Activated CD4-positive, alpha-beta T cell treated with anti-CD3 and anti-CD28 coated beads, Interleukin-2, amount 10 ng/mL, durations not matched to agents 7 days and 5 days (primary cell): ENCODE measurements at places on chromosomes 12 and 14.

DNA sequence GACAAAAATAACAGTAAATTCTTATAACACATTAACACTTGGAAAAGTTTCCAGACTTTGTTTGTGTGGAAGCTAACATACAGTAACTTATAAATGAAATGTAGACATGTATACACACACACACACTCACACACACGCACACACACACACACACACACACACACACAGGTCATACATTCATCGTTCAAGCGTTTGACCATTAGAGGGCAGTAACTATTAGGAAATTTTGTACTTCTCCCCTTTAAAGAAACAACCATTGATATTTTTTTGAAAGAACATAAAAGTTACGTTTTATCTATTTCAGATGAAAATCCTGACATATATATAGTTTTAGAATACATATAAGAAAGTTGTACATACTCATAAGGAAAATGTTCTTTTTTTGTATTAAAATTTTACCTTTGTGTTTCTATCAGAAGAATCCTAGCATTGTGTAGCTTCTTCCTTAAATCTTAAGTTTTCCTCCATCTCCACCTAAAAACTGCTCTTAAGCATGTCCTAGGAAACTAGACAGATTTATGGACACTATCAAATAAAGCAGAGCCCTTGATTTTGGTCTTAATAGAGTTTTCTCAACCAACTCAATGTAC, 29.0 kb downstream of the PTPRQ start:
- DNase-seq = no peak

- DNase-seq = no peak
Observed at GRCh38 chr12:50157259-50157658, 9.9 kb downstream of the CERS5 start.

- no peak for DNase-seq
Observed at GRCh38 chr14:68881396-68881795, 88.5 kb upstream of the ZFP36L1 start.

- no peak for DNase-seq
Observed at GRCh38 chr12:27754795-27755194, 25.2 kb upstream of the KLHL42 start.

DNA sequence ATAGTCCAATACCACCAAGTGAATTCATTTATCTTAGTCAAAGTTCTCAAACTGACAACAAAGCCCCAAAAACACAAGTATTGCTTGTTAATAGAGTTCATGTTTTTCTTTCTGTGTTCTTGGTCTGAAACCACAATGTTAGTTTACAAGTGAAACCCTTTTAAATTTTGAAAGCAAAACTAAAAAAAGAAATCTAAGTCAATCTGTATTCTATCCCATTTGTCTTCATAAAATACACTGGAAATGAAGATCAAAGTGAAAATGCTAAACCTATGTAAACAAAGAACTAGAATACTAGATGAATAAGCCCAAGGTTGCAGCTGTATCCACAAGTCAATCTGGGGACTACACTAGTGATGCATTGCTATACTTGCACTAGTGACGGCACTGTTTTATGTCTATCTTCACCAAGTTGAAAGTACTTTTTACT, 10.4 kb downstream of the MAP4K5 start:
- DNase-seq = peak; percentile 27

- no peak for DNase-seq
Observed at GRCh38 chr12:608921-609320, 54.3 kb downstream of the NINJ2 start.

DNA sequence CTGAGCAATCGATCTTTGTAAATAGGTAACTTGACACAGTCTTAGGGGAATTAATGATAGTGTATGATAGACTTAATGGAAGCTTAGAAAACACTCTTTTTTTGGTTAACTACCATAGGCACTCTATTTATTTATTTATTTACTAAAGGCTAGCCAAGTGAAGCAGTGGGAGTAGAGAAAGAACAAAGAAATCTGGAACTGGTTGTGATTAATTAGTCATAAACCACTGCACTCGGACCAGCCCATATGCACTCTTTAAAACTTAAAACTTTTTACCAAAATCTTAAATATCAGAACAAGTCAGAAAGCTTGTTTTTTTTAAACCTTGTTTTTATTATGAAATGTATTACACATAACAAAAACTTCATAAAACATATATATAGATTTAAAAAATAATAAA, 49.5 kb upstream of the SRP54 start:
- no peak for DNase-seq

- DNase-seq = no peak
Observed at GRCh38 chr12:8226355-8226754, 1.1 kb downstream of the FAM90A1 start.

DNA sequence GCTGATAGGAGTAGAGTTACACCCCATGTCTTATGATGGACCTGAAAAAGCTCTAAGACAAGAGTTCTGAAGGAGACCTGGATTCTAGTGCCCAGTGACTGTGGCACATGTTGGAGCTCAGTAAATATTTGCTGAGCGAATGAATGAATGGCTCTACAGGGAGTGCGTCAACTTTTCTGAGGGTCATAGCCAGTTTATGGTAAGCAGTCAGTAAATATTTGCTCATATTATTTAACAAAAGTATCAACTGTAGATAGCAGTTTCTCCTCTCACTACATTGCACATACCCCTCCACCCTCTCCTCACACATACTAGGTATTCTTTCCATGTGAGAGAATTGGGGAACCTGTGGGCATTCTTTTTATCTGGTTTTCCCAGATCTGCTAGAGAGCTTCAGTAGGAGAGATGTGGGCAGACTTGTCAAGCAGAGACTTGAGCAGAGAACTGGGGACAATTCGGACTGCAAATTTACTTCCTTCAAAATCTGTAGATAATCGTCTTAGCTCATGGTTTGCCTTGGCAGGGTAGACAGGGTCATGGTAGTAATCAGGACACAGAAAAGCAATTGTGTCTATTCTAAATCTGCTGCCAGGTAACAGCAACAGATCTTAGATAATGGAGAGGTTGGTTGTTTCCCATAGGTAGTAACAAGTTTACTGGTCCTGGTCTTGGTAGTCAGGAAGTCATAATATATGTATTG, 5.7 kb downstream of the SLC4A8 start:
- DNase-seq = no peak

GRCh38 chr14:101410126-101410525, 151.2 kb upstream of the DIO3 start:
- DNase-seq = no peak

DNA sequence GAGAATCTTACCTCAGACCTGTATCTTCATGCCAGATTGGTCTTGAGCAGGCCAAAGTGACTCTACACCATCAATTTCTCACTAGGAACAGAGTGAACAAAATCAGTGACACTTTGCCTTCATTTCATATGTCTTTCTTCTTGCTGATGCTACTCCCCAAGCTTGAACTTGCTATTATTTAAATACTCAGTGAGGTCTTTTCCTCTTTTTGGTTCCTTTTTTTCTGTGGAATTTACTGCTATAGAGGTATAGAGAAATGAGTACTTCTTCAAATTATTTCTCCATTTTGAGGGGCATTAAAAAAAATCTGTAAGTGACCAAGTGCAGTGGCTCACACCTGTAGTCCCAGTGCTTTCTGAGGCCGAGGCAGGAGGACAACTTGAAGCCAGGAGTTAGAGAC, at the start of gene GPR33:
TSS of gene GPR33 (minus strand) at position 154 of the 400 bp plus-strand sequence. CDS start 4,074 bp downstream, outside the sequence.
- DNase-seq = no peak

DNA sequence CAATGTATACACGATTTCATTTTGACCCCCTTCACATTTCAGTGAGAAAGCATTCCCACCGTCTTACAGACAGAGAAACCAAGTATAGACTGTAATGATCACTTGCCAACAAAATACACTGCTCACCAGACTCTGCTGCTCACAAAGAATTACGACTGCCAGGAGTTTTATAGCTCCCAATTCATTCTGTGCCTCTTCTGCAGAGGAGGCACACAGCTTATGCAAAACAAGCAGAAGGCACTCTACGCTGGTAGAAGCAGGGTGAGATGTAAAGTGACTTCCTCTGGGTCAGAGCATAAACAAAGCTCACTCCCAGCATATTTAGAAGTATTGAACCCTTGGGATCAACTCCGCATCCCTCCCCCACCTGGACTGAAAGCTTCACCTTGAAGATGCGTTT, 14.6 kb downstream of the SPTB start:
- DNase-seq = no peak

GRCh38 chr12:95114766-95115405, 41.5 kb upstream of the NR2C1 start:
- DNase-seq = no peak

- no peak for DNase-seq
Observed at GRCh38 chr14:51484485-51484884, 167.2 kb upstream of the FRMD6 start.

- DNase-seq = no peak
Observed at GRCh38 chr12:129997239-129997638, 93.4 kb upstream of the TMEM132D start.

DNA sequence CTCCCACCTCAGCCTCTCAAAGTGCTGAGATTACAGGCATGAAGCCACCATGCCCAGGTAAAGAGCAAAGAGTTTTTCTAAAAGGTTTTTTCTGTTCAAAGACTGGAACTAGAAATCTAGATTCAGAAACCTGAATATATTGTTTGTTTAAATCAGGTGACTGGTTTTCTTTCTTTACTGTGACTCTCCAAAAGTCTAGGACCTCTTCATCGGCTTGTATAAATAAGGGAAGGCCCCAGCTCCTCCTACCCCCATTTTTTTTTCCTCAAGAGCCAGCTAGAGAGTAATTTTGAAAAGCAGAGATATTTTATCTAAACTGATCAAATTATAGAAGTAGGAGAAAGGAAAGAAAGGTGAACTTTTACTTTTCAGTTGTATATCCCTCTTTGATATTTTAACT, 48.0 kb downstream of the TMEM116 start:
- no peak for DNase-seq

DNA sequence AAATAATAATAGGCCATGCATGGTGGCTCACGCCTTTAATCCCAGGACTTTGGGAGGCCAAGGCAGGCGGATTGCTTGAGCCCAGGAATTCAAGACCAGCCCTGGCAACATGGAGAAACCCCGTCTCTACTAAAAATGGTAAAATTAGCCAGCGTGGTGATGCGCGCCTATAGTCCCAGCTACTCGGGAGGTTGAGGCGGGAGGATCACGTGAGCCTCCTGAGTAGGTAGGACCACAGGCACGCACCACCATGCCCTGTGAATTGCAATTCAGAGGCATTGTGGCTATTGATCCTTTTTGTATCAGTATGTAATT, 2.3 kb downstream of the ARHGDIB start:
- DNase-seq = no peak

DNA sequence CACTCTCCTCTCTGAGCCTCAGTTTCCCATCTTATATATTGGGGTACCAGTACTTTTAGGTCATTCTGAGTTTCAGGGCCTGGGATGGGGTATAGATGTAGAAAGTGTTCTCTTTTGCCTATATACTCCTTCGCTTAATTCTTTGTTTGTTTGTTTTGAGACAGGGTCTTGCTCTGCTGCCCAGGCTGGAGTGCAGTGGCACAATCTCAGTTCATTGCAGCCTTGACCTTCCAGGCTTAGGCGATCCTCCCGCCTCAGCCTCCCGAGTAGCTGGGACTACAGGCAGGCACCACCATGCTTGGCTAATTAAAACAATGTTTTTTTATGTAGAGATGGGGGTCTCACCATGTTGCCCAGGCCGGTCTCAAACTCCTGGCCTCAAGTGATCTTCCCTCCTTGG, 152.1 kb downstream of the AACS start:
- DNase-seq = no peak

- DNase-seq = no peak
Observed at GRCh38 chr12:51941604-51942003, 9.9 kb upstream of the ACVR1B start.

DNA sequence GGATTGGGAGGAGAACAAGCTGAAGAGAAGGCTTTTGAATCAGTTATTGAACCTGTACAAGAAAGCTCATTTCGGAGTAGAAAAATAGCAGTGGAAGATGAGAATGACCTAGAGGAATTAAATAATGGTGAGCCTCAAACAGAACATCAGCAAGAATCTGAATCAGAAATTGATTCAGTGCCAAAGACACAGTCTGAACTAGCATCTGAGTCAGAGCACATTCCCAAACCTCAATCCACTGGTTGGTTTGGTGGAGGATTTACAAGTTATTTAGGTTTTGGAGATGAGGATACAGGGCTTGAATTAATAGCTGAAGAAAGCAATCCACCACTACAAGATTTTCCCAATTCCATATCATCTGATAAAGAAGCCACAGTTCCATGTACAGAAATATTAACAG, 13.5 kb downstream of the MIA2 start:
- no peak for DNase-seq

DNA sequence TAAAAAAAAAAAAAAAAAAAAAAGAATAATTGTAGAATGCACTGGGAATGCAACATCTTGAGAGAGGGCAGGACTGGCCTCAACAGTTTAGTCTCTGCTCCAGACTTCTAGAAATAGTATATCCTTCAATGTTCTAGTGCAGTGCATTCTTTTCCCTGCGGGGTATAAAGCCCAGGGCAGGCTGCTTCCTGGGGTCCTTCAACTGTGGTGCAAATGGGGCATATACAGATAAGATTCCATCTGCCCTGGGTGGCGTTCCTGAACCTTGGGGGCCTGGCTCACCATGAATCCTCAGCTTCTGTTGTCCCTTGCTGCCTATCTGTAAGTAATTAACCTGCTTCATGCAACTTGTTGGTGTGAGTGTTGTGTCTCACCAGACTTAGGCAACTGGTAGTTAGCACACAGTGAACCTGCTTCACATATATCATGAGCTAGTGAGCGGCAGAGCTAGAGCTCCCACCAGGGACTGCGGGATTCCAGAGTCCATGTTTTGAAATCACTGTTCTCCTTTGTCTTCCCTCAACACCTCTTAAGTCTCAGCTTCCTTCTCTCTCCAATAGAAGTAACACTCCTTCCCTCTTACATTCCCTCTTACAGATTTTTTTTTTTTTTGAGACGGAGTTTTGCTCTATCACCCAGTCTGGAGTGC, 177.6 kb downstream of the SUDS3 start:
- no peak for DNase-seq

- no peak for DNase-seq
Observed at GRCh38 chr14:101111620-101112290, 208.2 kb upstream of the RTL1 start.

DNA sequence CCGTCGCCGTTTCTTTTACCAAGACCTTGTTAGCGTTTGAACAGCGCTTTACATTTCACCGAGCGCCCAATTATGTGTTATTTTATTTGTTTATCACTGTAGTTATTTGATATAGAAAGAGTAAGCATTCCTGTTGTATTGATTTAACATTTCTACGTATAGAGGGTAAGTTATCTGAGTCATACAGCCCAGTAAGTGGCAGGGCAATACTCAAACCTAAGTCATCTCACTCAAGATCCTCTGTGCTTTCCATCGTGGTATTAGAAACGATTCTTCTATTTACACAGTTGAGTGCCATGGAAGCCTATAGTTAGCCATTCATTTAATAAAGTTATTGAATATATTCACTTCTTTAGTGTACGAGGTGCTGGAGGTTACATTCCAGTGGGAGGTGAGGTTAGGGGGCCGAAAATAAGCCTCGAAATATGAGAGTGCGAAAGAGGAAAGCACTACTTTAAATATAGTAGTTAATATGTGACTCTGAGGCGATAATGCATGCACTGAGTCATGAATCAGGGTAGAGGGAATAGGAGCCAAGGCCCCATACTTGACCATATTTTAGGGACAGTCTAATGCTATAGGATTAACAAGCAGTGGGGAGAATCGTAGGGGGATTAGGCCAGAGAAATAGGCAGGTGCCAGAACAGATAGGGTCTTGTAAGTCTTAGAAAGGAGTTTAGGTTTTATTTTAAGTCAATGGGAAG, 629 bp downstream of the RAD51AP1 start:
- no peak for DNase-seq
